ENCODE measurements at places on chromosomes 1 and 21. TPM values are rescaled to one million over a fixed set of nuclear protein-coding genes. Genes with fewer than 3 reads are reported as not detected.
A peak's percentile ranks its signal among the peaks of the same experiment; 100 is the strongest.

The LCE1D gene
- not detected for total RNA-seq

The PSRC1 gene
- total RNA-seq: 50.6 TPM

GRCh38 chr1:20072771-20073170, 2.8 kb downstream of the PLA2G5 start:
- no peaks in the 10 kb centered on the region for H3K36me3 ChIP-seq
- H3K27ac ChIP-seq: no peak overlapping the region
- H3K4me3 ChIP-seq: no peak overlapping the region
- no peaks in the 10 kb centered on the region for H3K27me3 ChIP-seq
- DNase-seq: no peak
- H3K4me1 ChIP-seq: no peaks in the 10 kb centered on the region

DNA sequence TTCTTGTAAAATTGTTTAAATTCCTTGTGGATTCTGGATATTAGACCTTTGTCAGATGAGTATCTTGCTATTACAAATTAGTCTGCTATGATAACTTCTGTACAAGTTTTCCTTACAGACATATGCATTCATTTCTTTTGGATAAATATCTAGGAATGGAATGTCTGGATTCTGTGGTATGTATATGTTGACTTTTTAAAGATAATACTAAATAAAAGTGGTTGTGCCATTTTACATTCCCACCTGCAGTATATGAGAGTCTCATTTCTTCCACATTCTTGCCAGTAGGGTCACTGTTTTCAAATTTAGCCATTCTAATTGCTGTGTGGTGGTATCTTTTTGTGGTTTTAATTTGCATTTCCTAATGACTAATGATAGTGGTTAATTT, 53.9 kb downstream of the SYDE2 start:
- peaks cover 36% of the 10 kb centered on the region for H3K4me1 ChIP-seq
- no peaks in the 10 kb centered on the region for H3K27me3 ChIP-seq
- peak overlapping the region; percentile 36 for H3K27ac ChIP-seq
- H3K4me3 ChIP-seq: no peak overlapping the region

- H3K4me1 ChIP-seq: peaks cover 10% of the 10 kb centered on the region
- H3K27me3 ChIP-seq: peaks cover 27% of the 10 kb centered on the region
- no peak overlapping the region for H3K27ac ChIP-seq
Observed at GRCh38 chr1:147579532-147579931, 38.2 kb downstream of the BCL9 start.

- no peak overlapping the region for H3K27ac ChIP-seq
- H3K4me1 ChIP-seq: no peaks in the 10 kb centered on the region
- H3K36me3 ChIP-seq: no peaks in the 10 kb centered on the region
- no peaks in the 10 kb centered on the region for H3K27me3 ChIP-seq
- no peak overlapping the region for H3K4me3 ChIP-seq
Observed at GRCh38 chr1:5796028-5796427, 196.2 kb downstream of the NPHP4 start.

- H3K27me3 ChIP-seq: no peaks in the 10 kb centered on the region
- H3K36me3 ChIP-seq: peaks cover 15% of the 10 kb centered on the region
- DNase-seq: no peak
- H3K27ac ChIP-seq: no peak overlapping the region
Observed at GRCh38 chr1:229817936-229818335, 191.9 kb downstream of the URB2 start.

Measured in GM23338 (cell line).